ENCODE measurements at places on chromosomes 16 and 17.

DNA sequence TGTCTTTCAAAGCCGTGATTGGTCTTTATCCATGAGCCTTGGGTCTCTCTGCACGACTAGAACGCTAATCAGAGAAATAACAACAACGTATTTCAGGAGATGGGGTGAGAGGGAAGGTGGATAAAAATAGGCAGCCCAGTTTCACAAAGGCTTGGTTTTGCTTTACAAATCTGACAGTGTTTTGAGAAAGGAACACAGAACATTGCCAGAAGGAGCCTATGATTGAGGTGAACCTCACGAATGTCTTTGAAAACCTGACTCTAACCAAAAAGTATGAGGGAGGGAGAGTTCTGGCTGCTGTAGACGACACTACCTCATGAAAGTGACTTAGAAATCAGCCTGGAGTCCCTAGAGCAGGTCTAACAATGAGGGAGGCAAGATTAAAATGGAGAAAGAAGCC, 38.0 kb upstream of the NOL11 start:
- H3K4me1 ChIP-seq: no peaks in the 10 kb centered on the region
- H3K4me3 ChIP-seq: no peak overlapping the region
- peaks cover 32% of the 10 kb centered on the region for H3K36me3 ChIP-seq
- no peak overlapping the region for H3K27ac ChIP-seq
- H3K27me3 ChIP-seq: no peaks in the 10 kb centered on the region
- no peak for DNase-seq

DNA sequence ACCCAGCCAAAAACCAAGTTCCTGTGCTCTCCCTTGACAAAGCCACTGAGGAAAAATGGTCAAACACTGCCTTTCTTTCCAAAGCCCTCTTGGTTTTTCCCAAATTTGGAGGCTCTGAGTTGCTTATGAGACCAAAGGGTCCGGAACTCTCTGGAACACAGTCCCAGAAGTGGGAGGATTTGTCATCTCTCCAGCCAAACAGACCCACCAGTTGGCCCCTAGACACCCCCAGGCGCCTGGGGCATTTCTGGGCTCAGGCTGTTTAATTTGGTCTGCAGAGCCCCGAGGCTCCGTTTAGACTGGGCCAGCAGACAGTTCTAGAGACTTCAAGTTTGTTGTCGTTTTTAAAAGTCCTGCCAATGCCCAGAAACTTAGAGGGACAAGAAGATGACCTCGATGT, 239.1 kb downstream of the SEC14L1 start:
- no peaks in the 10 kb centered on the region for H3K27me3 ChIP-seq
- no peak overlapping the region for H3K4me3 ChIP-seq
- H3K4me1 ChIP-seq: peaks cover 83% of the 10 kb centered on the region
- no peak for DNase-seq

DNA sequence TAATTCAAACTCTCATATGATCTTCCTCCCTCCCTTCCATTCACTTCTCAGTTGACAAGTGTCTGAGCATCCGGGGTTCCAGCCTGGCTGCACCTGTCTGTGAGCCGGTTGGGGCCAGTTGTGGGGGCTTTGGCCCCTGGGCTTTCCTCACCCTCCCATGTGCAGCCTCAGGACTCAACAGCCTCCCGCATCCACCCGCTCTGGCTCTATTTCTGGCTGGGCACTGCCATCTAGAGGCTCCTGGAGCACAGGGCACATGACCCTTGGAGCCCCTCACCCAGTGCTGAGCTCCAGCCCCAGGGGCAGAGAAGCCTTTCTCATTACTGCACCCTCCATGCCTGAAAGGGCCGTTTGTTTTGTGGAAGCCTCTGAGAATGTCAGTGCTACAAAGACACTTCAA, 43.3 kb downstream of the HAPSTR1 start:
- H3K36me3 ChIP-seq: no peaks in the 10 kb centered on the region
- DNase-seq: no peak
- H3K4me1 ChIP-seq: peaks cover 5% of the 10 kb centered on the region
- H3K27ac ChIP-seq: no peak overlapping the region
- H3K4me3 ChIP-seq: no peak overlapping the region
- peaks cover 8% of the 10 kb centered on the region for H3K27me3 ChIP-seq

DNA sequence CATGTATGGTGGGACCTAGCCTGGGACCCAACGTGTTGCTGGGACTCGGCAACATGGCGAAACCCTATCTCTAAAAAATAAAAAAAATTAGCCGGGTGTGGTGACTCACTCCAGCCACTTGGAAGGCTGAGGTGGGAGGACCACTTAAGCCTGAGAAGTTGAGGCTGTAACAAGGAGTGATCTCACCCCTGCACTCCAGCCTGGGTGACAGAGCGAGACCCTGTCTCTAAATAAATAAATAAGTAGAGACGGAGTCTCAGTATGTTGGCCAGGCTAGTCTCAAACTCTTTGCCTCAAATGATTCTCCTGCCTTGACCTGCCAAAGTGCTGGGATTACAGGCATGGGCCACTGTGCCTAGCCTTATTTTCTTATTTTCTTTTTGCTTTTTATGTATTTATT, 10.1 kb upstream of the CNP start:
- H3K4me3 ChIP-seq: no peak overlapping the region
- no peak for DNase-seq
- H3K27ac ChIP-seq: no peak overlapping the region
- H3K4me1 ChIP-seq: no peaks in the 10 kb centered on the region
- H3K36me3 ChIP-seq: no peaks in the 10 kb centered on the region

GRCh38 chr17:50170662-50171370, 5.0 kb downstream of the SGCA start:
- no peak overlapping the region for H3K27ac ChIP-seq
- no peaks in the 10 kb centered on the region for H3K36me3 ChIP-seq
- H3K4me1 ChIP-seq: peaks cover 6% of the 10 kb centered on the region
- no peak for DNase-seq
- H3K4me3 ChIP-seq: no peak overlapping the region

DNA sequence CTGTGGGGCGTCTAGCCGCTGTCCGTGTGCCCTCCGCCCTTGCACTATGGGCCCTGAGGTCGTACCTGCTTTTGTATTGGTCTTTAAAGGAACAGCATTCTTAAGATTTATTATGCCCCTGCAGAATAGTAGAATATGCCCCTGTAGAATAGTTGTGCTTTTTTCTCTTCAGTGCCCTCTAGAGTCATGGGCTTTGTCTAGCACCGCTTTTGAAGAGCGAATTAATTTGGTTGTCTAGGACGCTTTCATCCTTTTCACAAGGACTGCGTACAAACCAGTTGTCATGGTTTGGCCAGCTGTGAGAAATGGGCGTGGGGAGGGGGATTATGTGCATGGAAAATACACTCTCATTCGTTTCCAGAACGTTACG, 621 bp downstream of the CEP95 start:
- H3K27me3 ChIP-seq: no peaks in the 10 kb centered on the region
- peak overlapping the region; percentile 98 for H3K27ac ChIP-seq
- no peak for DNase-seq
- peaks cover 48% of the 10 kb centered on the region for H3K36me3 ChIP-seq
- H3K4me3 ChIP-seq: peak overlapping the region; percentile 95
- peaks cover 32% of the 10 kb centered on the region for H3K4me1 ChIP-seq

DNA sequence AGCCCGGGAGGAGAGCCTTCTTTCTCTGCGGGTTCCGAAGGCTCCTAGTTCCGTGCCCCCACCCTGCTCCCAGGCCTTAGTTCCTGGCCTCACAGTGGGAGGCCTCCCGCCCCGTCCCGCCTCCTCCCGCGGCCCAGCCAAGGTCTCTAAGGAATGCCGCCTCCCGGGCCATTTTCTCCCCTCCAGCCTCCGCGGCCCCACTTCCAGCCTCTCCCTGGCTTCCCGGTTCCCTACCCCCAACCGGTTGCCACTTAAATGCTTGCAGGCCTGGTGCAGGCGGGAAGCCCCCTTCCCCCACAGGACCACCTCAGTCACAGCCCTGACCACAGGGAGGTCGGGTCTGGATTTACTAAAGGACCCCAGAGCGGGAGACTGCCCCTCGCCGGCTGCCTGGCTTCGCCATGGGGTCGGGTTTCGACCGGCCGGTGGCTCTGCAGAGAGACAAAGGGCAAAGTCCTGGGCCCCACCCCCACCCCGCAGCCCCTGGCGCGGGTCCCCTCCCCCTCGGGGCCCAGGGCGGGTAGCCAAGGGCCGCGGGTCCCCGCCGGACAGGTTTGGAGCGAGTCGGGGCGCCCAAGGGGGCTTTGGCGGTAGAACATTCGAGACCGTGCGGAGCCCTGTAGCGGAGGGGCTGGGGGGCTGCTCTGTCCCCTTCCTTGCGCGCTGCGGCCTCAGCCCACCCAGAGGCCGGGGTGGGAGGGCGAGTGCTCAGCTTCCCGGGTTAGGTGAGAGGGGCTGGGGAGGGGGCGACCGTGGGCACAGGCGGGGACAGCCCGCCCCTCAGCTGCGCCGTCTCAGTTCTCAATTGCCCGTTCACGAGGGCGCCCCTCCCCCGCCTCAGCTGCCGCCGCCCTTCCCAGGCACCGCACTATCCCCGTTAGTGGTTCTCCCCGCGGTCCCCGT, 16.4 kb downstream of the IGF2BP1 start:
- DNase-seq: no peak
- H3K36me3 ChIP-seq: no peaks in the 10 kb centered on the region
- H3K27me3 ChIP-seq: peaks cover 4% of the 10 kb centered on the region
- H3K27ac ChIP-seq: no peak overlapping the region
- H3K4me3 ChIP-seq: no peak overlapping the region

DNA sequence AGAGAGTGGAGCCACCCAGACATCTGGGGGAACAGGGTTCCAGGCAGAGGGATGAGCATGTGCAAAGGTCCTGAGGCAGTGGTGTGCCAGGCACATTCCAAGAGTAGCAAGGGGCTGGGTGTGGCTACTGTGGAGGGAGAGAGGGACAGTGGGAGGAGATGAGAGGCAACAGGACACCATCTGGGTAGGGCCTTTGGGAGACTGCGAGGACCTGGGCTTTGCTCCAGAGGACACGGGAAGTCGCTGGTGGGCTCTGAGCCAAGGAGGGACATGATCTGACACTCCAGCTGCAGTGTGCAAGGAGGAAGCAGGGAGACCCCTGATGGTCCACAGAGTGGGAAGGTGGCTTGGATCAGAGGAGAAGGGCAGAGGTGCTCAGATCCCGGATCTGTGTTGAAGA, 56.7 kb upstream of the MED9 start:
- H3K4me1 ChIP-seq: peaks cover 8% of the 10 kb centered on the region
- DNase-seq: no peak
- H3K4me3 ChIP-seq: no peak overlapping the region
- no peaks in the 10 kb centered on the region for H3K36me3 ChIP-seq
- H3K27ac ChIP-seq: no peak overlapping the region

DNA sequence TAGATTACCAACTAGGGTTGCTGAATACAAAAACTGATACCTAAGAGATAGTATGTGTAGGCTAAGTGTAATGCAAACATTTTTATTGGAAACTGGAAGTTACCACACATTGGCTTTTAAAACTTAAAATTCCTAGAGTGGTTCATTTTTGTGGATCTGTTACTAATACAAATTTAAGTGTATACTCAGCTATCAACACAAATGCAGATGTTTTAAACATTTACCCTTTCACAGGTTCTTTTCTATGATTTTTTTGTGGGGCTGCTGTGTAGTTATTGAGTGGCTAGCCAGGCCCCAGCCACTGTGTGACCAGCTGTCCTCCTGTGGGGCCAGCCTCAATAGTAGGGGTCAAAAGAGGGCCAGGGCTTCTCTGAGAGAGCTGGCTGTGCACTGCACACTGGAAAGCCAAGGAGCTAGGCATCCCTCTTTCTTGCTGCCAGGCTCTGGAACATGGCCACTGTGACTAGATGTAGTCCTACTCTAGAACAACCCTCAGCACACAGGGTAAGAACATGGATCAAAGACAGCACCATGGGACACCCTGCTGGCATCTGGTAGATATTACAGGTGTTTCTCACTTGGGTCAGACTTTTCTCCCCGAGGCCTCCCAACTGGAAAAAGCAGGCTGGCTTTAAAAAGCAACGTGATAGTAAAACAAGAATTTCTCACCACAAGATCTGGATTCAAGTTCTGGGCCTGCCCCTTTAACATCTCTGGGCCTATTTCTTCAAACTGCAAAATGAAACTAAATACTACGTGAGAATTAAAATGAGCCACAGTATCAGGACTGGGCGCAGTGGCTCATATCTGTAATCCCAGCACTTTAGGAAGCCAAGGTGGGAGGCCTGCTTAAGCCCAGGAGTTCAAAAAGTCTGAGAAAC, 7.3 kb upstream of the VEZF1 start:
- peak overlapping the region; percentile 14 for H3K27ac ChIP-seq
- no peaks in the 10 kb centered on the region for H3K27me3 ChIP-seq
- H3K4me3 ChIP-seq: no peak overlapping the region

DNA sequence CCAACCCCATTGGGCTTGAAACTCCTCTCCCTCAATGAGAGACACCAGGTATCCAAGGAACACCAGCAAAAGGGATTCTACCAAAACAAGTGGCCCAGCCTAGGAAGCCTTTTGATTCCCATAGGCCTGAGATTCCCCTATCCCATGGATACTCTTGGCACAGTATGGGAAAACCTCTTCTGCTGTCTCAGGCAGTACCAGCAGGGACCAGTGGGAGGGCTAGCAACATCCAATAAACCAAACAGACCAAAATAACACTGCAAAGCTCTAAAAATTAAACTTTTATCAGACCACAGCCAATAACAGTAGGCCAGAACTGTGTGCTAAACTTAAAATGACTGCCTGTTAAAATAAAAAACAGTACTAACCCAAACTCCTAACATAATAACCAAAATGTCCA, 153.9 kb upstream of the CES5A start:
- H3K4me3 ChIP-seq: no peak overlapping the region
- no peaks in the 10 kb centered on the region for H3K4me1 ChIP-seq
- H3K27me3 ChIP-seq: no peaks in the 10 kb centered on the region
- no peak for DNase-seq
- no peaks in the 10 kb centered on the region for H3K36me3 ChIP-seq
- H3K27ac ChIP-seq: no peak overlapping the region

DNA sequence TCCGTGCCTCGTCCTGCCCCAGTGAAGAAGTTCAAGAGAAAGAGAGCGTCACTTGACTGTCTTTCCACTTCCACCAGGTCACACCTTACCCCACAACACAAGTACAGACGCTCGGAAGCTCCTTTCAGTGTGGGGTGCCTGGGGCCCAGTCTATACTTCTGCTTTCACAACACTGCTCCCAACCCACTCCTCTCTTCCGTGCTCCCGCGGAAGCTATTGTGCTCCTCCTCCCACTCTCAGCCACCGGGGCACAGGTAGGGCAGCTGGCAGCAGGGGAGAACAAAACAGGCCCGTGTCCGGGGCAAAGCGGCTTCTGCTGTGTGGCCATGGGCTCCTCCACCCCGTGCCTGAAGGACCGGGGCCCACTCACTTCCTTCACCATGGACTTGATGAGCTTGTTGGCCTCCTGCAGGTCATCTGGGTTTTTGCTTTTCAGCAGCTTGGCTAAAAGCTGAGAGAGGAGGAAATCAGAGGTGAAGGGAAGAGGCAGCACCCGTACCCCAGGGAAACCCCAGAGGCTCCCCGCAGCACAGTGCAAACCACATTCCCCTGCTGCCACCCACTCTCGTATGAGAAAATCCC, 18.9 kb downstream of the GGA3 start:
- peak; percentile 41 for DNase-seq
- peaks cover 33% of the 10 kb centered on the region for H3K4me1 ChIP-seq
- H3K36me3 ChIP-seq: peaks cover 73% of the 10 kb centered on the region
- H3K27me3 ChIP-seq: no peaks in the 10 kb centered on the region

DNA sequence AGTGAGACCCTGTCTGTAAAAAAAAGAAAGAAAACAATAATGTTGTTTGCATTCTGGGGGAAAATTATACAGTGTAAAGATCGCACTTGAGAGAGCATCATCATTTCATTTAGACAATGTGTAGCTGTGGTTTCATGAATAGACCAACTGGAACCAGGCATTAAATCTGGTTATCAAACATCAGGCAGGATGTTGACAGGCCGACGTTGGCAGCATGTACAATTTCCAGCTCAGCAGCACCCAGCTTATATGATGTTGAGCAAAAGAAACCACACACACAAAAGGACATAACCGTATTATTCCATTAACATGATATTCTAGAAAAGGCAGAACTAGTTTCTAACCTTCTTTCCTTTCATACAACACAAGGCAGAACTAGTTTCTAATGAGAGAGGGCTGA, 5.8 kb downstream of the MARVELD3 start:
- H3K36me3 ChIP-seq: no peaks in the 10 kb centered on the region
- no peak for DNase-seq
- H3K4me3 ChIP-seq: no peak overlapping the region
- H3K27ac ChIP-seq: no peak overlapping the region

All from effector memory CD4-positive, alpha-beta T cell (primary cell).